ENCODE measurements at places on chromosomes 5 and 9.

GRCh38 chr5:142743592-142744441 lies 26.4 kb upstream of the ARHGAP26 start:
- no peak for DNase-seq

GRCh38 chr9:99868845-99869244 lies 37.6 kb upstream of the STX17 start:
- DNase-seq = no peak

DNA sequence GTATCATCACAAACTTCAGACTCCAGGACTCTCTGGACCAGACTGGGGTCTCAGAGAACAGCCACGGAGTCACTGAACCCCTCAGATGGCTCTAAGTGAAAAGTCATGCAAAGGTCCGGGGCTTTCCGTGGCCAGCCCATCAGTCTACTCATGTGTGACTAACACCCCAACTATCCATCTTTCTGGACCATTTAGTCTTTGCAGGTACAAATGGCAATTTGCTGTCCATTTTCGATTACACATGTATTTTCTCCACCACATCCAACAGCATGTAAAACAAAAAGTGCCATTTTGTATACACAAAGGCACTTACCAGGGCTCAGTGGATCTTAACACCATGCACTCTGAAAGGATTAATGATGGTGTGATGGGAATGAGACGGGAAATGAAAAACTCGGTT lies 387.7 kb downstream of the BNC2 start:
- DNase-seq = no peak

- DNase-seq = no peak
Observed at GRCh38 chr9:13615660-13616490, 336.4 kb upstream of the MPDZ start.

DNA sequence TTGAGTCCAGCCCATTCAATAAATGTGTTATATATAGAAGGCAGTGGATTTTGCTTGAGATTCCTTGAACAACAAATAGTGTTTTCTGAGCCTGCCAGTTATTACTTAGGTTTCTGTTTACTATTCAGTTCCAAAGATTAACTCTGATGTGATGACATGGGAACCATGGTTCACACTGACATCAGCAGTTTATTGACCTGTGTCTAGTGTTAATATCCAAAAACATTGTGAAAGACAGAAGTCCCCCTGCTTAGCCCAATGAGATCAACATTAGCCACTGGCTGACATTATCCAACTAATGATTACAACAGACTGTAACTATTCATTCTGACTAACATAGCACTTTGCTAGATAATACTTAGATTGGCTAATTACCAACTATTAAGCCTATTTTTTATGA lies 14.9 kb downstream of the APBA1 start:
- no peak for DNase-seq

GRCh38 chr9:83000765-83001164 lies 62.2 kb downstream of the RASEF start:
- no peak for DNase-seq

GRCh38 chr5:107184871-107185270 lies 485.9 kb downstream of the EFNA5 start:
- DNase-seq = no peak

DNA sequence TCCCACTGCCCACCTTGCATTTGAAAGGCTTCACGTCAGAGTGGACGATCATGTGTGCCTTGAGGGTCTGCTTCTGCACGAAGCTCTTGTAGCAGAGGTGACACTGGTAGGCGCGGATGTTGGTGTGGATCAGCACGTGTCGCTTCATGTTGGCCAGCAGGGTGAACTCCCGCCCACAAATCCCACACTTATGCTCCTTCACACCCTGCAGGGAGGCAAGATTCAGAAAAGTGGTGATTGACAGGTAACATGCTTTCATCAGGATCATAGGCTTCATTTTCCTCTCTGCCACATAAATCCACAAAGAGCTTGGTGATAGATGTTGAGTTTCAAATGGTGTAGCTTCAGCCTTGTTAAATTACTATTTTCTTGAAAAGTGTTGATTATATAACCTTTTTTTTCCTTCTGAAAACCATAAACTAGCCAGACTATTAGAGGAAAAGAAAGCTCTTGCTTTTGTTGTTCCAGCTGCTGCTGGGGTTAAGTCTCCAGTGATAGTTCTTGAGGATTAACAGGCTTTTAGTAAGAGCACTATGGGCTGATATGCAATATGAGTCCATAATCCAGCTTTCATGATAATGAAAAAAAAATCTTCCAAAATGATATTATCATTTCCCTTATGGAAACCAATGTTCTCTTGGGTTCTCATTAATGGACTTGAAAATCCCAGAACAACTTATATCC lies 50.7 kb downstream of the ZNF366 start:
- no peak for DNase-seq

GRCh38 chr5:69288688-69289087 lies 43.9 kb downstream of the CCDC125 start:
- no peak for DNase-seq

DNA sequence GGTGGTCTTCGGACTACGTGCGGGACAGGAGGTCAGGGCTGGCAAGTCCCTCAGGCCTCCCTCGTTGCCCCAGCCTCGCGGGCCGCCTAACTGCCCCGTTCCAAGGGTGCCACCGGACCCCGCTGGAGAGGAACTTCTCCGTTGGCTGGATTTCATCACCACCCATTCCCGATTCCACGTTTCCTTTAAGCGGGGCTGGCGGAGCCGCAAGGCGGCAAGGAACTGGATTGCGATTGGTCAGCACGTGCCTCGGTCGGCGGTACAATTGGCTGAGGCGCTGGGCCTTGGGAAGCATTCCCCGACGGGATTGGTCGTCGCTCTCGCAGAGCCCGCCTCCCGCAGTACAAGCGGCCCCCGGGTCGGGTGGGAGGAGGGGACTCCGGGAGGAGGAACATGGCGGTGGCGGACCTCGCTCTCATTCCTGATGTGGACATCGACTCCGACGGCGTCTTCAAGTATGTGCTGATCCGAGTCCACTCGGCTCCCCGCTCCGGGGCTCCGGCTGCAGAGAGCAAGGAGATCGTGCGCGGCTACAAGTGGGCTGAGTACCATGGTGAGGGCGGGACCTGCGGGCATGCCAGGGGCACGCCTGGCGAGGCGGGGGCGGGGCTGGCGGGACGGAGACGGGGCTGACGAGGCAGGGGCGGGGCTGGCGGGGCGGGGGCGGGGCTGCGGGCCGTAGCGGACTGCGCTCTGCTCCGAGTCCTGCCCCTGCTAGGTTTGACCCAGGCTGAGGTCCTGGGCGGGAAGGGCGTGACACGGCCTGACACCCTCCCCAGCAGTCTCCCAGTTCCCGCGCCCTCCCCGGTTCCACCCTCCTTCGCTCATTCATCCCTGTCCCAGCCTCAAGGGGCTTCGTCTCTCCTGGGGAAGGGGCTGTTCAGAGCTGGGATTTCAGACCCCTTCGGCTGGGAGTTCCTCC lies at the start of gene PHPT1:
Gene PHPT1 (plus strand): TSS at position 372 of the 922 bp plus-strand sequence. CDS start 22 bp downstream, at position 394.
- peak; percentile 99 for DNase-seq

GRCh38 chr9:113996531-113997001 lies 81.5 kb downstream of the AMBP start:
- DNase-seq = no peak

DNA sequence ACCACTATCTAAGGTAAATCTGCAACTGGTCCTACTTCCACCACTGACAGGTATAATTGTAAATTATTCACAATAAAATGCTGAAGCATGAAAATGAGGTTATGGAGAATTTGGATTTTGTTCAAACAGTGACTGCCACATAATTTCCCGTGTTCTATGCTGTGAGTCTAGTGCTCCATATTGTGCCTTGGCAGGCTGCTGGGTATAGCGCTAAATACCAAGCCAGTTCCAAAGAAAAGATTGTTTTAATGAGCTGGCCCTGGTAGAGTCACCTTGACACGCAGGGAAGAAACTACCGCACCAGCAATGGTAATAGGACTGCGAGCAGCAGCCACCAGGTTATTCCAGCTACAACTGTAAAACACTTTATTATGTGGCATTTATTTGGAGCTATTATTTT lies 30.4 kb downstream of the PSMB7 start:
- DNase-seq = no peak

GRCh38 chr9:7103771-7104170 lies 346.0 kb downstream of the KDM4C start:
- DNase-seq = peak; percentile 59

GRCh38 chr9:76412638-76413037 lies 18.4 kb upstream of the RFK start:
- DNase-seq = no peak

- DNase-seq = no peak
Observed at GRCh38 chr9:72390907-72391306, 25.9 kb upstream of the ZFAND5 start.

- no peak for DNase-seq
Observed at GRCh38 chr9:20981486-20981885, 50.0 kb downstream of the HACD4 start.

DNA sequence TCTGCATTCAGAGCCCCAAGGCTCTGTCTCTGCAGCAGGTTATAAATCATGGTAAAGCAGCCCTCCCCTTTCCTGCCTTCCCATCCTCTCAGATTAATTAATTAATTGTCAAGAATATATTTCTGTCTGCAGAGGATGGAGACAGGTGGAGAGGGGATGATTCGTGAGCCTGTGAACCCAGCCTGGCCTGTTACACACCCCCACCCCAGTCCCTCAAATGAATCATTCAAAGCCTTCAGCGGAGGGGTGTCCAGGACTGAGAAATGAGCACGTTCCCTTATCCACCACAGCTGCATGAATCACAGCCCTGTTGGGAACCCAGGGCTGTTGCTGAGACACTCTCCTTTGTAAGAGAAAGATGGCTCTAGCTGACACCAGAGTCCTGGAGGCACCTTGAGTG lies 56.0 kb downstream of the NIPAL4 start:
- no peak for DNase-seq

GRCh38 chr9:4850603-4851310 lies 58.0 kb downstream of the RCL1 start:
- no peak for DNase-seq

- DNase-seq = no peak
Observed at GRCh38 chr9:96482476-96482875, 32.5 kb downstream of the HABP4 start.

Data from A549 (cell line).